H9 (cell line): ENCODE measurements at places on chromosomes 7 and 10. TPM values are rescaled to one million over a fixed set of nuclear protein-coding genes. Genes with fewer than 3 reads are reported as not detected.

Gene ARHGEF35
- 18.6 and 19.2 TPM in 2 replicates for total RNA-seq

Gene RARRES2
- 59.9 and 60.9 TPM in 2 replicates for total RNA-seq

Gene LIPK
- not detected in 2 replicates for total RNA-seq

Gene FRAT1
- 7.3 and 8.1 TPM in 2 replicates for total RNA-seq

Gene NPSR1
- total RNA-seq: not detected in 2 replicates

GRCh38 chr7:148950806-148951205 is 66.7 kb upstream of the EZH2 start:
- no peak for DNase-seq

- DNase-seq: no peak
These were observed 6.1 kb downstream of the GSTO1 start for GRCh38 chr10:104260775-104261115.

DNA sequence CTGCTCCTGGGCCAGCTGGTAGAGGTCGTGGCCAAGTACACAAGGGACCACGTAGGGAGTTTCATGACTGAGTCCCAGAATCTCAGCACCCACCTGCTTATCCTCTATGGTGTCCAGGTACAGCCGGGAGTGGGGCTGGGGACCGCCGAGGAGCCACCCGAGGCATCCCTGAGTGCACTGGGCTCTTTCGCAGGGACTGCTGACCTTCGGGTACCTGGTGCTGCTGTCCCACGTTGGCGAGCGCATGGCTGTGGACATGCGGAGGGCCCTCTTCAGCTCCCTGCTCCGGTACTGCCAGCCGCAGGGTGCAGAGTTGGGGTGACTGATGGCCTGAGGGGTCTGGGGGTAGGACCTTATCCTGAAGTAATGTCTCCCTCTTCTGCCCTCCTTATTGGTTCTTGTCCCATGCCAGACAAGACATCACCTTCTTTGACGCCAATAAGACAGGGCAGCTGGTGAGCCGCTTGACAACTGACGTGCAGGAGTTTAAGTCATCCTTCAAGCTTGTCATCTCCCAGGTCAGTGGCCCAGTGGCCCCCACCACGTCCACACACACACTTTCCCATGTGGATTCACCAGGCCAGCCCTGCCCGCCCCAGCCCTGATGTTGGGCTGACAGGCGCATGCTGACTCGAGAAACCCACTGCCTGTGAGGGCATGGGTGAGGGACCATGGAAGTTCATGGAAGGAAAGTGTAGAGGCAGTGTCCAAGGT is 6.2 kb downstream of the ABCB8 start:
- no peak for DNase-seq

DNA sequence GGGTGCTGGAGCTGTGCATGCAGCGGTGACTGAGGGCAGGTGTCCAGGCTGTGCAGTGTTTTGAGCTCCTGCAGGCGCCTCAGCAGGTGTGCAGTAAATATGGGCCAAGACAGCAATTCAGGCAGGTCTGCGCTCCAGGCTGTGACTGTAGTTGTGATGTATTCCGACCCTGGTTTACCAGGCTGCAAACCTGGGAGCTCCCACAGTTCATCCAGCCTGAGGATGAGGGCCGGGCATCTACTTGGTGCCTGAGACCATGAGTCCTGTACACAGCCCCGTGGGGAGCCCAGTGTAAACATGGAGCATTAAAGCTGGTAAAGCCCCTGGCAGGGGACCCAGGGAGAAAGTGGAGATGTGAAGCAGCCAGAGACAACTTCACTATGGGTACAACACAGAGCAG is 82.8 kb downstream of the VOPP1 start:
- no peak for DNase-seq

- DNase-seq: peak; percentile 64
These were observed 453.9 kb downstream of the PTPRN2 start for GRCh38 chr7:158133515-158134271.
